ENCODE measurements at places on chromosomes 13 and 19.

DNA sequence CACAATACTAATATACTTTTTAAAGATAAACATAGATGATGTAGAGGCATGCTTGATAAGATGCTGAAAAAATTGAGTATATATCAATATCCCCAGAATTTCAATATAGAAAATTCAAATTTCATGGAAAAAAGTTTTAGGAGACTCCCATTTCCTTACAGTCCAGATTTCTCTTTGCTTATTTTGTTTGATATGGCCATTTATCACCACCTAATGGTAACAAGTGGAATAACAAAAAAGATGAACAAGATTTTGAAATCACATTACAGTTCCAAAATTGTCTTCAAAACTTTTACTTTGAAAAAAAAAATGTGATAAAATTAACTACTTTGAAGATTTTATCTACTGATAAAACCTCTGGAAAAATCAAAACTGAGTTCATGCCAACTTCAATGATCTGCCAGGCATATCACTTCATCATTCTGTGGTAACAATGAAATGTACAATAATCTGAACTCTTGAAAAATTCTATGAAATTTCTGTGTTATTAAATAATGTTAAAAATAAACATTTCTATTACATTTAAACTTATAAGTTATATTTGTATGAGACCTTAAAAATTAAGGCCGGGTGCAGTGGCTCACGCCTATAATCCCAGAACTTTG is 17.5 kb downstream of the MIPEP start:
- no peak for DNase-seq

DNA sequence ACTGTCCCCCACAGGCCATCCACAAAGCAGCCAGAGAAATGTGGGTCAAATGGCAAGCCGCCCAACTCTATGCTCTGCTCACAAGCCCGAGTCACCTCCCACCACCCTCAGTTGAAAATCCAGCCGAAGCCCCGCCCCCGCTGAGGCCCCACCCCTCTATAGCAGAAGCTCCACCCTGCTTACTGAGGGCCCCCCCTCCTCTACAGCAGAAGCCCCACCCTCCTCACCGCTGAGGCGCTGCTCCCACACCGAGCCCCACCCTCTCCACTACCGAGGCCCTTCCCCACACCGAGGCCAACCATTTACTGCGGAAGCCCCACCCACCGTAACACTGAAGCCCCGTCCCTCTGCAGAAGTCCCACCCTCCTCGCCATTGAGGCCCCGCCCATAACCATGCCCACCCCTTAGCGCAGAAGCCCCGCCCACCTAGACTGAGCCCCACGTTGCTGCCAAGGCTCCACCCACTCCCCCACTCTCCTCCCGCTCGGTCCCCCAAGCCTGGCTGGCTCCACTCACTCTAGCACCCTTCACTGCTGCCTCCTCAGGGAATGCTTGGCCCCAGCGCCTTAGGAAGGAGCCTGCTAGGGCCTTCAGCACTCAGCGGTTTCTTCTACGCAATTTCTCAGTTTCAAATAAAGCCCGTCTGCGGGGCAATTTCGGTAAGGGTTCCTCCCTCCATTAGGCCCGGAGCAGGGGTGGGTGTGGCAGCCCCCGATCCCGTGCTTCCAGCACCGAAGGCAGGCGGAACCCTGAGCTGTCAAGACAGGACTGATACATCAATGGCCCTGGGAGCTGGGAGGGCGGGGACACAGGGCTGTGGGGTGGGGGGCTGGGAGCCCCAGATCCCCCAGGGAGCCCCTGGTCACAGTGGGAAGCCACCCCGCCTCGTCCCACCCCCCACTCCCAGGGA is 9.0 kb upstream of the MYDGF start:
- DNase-seq = no peak

DNA sequence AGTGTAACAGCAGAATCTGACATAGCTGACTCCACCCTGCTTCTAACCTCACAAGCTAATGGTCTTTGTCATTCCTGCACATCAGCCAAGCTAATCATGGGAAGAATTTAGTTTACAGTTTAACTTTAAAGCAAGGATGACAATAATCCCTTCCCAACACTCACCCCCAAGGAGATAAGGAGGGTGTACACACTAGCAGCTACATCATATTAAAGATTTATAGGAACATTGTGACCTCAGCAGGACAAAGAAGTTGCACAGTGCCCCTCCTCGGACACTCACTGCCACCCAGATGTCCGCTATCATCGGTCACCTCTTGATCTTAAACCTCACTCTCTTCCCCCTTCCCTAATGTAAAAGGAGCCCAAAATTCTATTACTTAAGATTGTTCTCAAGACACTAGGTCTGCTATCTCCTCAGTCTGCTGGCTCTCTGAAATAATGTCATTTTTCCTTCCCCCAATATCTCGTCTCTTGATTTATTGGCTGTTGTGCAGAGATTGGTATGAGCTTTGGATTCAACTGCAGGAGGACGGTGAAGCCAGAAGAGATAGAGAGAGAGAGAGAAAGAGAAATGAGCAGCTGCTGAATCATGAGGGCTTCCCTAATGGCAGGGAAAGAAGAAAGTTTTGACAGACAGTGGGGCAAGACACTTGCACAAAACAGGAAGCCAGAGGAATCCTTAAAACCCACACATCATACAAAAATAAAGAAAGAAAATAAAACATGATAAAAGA is 17.5 kb upstream of the FFAR2 start:
- no peak for DNase-seq

DNA sequence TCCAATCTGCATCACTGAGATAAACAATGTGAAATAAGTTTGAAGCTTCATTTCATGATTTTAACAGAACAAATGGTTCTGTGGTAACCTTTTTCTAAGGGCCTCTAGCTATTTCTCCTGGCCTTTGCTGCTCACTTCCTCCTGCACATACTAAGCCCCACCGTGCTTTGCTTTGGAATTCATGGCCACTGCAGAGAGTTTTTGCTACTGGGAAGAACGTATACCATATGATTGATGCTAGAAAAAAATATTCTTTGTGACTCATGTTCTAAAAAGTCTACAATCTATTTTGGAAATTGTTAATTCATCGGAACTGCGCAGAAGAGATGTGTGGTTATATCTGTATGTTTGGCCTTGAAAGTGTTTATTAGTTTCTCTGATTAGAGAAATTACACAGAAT is 747.3 kb downstream of the PCDH9 start:
- DNase-seq = no peak

DNA sequence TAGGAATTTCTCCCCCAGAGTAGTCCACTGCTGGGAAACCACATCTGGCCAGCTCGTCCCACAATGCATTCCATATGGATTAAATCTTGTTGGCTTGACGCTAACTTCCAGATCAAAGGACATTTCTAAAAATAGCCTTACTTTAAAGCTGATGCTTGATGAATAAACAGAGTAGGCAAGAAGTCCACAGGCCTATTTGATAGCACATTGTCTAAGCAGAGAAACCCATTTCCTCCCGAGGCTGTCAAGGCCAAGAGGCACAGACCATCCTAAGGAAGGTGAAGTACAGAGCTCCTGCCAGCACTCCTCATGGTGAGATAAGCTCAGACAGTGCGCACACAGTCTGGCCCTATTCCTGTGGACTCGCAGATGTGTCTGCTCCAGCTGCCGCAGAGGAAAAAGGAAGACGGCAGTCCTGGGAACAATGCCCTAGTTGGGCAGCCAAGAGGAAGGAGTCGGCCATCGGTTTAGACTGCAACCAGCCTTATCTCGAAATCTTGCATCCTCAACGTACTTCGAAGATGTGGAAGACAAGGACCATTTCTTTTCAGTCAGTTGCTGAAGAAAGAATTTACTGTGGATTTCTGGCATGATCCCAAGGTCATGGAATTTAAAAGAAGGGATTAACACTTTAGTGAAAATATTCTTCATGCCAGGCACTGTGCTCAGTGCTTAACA is 156.8 kb downstream of the RGCC start:
- DNase-seq = no peak
